ENCODE measurements at places on chromosomes 5 and 9. TPM values are rescaled to one million over a fixed set of nuclear protein-coding genes. Genes with fewer than 3 reads are reported as not detected.

SLC34A1 gene
- not detected for total RNA-seq

DNA sequence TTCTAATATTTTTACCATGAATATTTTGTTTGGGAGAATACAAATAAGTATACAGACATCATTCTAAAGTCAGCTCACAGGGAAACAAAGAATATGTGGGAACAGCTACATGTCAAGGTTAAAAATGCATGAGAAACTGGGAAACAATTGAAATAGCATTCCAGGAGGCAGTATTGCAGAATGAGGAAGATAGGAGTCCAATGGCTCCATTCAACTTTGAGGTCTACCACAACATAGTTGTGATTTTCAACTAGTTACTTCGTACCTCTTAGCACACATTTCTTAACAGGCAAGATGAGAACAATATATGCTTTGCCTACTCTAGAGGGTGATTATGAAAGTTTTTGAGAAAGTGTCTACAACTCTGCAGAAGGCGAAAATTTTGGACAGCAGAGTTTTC is 35.2 kb upstream of the CAST start:
- no peak for DNase-seq
- H3K4me1 ChIP-seq: no peaks in the 10 kb centered on the region
- no peaks in the 10 kb centered on the region for H3K27me3 ChIP-seq
- no peak overlapping the region for H3K27ac ChIP-seq

DNA sequence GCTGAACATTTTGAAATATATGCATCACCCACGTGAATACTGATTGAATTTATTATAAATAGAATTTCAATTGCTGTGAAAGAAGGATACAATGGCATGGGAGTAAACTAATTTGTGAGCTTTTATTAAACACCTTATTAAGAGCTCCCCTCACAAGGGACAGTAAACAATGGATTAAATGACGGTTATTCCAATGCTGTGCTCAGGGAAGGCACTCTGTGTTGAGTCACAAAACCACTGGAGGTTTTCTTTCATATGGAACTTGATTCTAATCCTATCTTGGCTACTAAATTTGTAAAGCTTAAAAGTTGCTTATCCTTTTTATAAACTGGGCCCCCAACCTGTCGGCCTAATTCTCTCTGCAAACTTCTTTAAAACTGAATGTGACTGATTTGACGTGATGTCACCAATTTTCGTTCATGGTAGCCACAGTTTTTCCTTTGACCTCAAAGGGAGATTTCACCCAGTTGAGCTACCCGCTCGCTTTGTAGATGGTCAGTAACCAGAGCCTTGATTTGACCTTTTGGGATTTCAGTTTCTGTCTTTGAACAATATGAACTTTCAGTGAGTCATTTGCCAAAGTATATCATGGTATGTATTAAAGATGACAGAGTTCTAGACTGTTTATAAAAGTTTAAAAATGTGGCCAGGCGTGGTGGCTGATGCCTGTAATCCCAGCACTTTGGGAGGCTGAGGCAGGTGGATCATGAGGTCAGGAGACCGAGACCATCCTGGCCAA is 61.3 kb upstream of the PIK3R1 start:
- H3K27ac ChIP-seq: no peak overlapping the region
- no peaks in the 10 kb centered on the region for H3K27me3 ChIP-seq
- no peak for DNase-seq
- H3K4me1 ChIP-seq: peaks cover 9% of the 10 kb centered on the region
- no peaks in the 10 kb centered on the region for H3K36me3 ChIP-seq

DNA sequence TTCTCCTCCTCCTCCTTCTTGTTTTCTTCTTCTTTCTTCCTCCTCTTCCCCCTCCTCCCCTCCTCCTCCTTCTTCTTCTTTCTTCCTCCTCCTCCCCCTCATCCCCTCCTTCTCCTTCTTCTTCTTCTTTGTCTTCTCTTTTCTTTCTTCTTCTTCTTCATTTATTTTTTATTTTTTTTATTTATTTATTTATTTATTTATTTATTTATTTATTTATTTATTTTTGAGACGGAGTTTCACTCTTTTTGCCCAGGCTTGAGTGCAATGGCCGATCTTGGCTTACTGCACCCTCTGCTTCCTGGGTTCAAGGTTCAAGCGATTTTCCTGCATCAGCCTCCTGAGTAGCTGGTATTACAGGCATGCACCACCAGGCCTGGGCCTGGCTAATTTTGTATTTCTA is 1332.5 kb upstream of the CDH9 start:
- H3K4me1 ChIP-seq: no peaks in the 10 kb centered on the region
- H3K27ac ChIP-seq: no peak overlapping the region
- no peaks in the 10 kb centered on the region for H3K36me3 ChIP-seq
- H3K27me3 ChIP-seq: no peaks in the 10 kb centered on the region
- DNase-seq: no peak
- no peak overlapping the region for H3K4me3 ChIP-seq

DNA sequence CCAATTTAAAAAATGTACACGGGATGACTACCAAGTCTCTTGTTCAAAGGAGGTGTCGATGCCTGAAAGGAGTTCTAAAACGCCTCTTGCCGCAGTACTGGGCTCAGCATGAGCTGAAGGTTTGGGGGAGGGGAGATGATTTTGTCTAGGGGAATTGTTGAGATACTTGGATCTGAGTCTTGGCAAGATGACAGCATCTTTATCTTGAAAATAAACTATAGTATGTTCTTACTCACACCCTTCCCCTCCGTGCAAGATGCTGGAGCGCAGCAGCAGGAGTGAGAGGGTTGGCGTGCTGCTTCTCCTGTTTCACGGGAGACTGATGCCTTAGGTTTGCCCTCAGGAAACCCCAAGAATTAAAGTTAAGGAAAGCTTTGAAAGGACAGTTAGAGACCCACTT is 47.3 kb downstream of the FAM78A start:
- no peaks in the 10 kb centered on the region for H3K27me3 ChIP-seq
- H3K4me1 ChIP-seq: peaks cover 2% of the 10 kb centered on the region
- DNase-seq: peak; percentile 40
- no peaks in the 10 kb centered on the region for H3K36me3 ChIP-seq
- H3K27ac ChIP-seq: no peak overlapping the region

GRCh38 chr9:121876658-121877271 is 216.3 kb downstream of the TTLL11 start:
- peaks cover 3% of the 10 kb centered on the region for H3K4me1 ChIP-seq
- H3K4me3 ChIP-seq: no peak overlapping the region
- no peaks in the 10 kb centered on the region for H3K36me3 ChIP-seq
- DNase-seq: no peak
- no peaks in the 10 kb centered on the region for H3K27me3 ChIP-seq
- no peak overlapping the region for H3K27ac ChIP-seq
